ENCODE measurements at places on chromosomes 11 and 22.

- DNase-seq = no peak
Measured at GRCh38 chr22:47452184-47452583, 689.7 kb downstream of the TBC1D22A start.

- no peak for DNase-seq
Measured at GRCh38 chr11:13927481-13927880, 35.0 kb upstream of the SPON1 start.

DNA sequence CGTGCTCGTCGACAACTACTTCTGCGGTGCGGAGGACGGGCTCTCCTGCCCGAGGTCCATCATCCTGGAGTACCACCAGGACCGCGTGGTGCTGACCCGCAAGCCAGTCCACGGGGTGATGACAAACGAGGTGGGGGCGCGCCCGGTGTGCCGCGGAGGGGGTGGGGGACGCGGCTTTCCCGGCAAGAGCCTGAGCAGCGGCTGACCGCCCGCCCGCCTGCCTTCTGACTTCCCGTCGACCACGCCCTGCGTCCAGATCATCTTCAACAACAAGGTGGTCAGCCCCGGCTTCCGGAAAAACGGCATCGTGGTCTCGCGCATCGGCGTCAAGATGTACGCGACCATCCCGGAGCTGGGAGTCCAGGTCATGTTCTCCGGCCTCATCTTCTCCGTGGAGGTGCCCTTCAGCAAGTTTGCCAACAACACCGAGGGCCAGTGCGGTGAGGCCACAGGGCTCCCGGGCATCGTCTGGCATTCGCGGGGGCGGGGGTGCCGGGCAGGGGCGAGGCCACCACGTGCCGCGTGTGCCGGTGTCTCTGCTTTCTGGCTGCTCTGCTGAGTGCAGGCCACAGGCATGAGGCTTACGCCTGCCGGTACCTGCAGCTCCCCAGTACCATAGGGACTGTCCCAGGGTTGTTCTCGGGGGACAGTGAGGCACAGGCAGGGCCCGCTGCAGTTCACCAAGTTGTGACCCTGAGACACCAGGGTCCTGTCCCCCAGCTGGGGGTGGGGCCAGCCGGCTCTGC lies 28.5 kb upstream of the MUC5B start:
- DNase-seq = no peak

- DNase-seq = no peak
Measured at GRCh38 chr11:88535916-88536547, 198.5 kb upstream of the CTSC start.

GRCh38 chr11:113596658-113597057 lies 109.5 kb downstream of the TMPRSS5 start:
- DNase-seq = no peak

- DNase-seq = no peak
Measured at GRCh38 chr22:28419919-28420318, 259.7 kb downstream of the TTC28 start.

DNA sequence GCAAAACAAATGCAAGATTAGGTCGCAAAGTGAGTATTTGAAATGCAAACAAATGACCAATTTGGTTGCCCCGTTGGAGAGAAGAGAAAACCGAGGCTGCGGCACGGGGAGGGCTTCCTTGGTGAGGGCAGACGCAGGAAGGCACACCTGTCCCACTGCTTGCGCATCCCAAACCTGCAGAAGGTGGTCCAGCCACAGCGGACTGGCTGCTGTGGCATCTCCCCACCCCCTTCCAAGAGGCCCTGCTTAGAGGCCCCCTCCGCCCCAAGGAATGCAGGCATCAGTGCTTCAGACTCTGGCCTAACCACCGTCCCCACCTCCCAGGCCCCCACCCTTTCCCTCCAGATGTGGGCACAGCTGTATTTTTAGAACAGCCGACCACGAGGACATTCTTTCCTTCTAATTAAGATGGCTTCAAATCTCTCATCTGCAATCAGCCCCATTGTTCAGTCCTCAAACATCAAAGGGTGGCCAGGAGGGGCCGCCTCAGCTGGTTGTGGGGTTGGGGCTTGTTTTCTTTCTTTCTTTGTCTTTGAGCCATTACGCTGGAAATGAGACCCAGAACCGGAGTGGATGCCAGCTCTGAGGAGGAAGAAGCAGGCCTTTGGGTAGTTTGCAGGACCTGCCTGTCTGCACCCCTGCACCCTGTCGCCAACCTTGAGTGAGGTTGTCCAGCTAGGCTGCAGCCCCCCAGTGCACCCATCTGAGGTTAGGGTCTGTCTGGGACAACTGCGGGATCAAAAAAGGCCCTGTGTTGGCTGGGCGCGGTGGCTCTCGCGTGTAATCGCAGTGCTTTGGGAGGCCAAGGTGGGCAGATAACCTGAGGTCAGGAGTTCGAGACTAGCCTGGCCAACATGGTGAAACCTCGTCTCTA lies 9.4 kb upstream of the DERL3 start:
- no peak for DNase-seq

GRCh38 chr11:2189938-2190656 lies 18.5 kb upstream of the TH start:
- DNase-seq = no peak

DNA sequence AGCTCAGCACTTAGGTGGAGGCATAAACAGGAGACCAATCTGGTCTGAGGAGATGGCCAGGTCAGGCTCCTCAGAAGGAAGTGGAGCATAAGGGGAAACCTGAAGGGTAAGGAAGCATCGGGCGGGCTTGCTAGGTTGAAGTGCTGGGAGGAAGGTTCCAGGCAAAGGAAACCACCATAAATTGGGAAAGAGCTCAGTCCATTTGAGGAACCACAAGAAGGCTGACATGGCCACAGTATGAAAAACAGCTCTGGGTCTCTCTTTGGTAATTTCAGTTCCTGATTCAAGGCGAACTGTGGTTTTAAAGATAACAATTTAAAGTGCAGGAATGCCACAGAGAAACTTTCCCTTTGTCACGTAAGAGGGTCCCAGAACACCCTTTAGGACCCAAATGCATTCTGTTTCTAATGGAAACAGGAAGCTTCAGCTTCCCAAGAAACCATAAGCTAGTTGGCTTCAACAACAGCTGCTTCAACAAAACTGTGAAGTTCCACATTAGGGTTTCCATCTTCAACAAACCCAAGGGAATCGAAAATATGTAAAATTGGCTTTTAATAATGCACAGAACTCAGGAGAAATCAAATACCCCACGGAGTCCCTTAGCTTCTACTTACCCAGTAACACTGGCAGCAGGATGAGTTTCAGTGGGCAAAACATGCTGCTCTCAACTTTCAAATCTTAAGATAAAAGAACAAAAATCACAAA lies 10.4 kb downstream of the JAML start:
- DNase-seq = no peak

DNA sequence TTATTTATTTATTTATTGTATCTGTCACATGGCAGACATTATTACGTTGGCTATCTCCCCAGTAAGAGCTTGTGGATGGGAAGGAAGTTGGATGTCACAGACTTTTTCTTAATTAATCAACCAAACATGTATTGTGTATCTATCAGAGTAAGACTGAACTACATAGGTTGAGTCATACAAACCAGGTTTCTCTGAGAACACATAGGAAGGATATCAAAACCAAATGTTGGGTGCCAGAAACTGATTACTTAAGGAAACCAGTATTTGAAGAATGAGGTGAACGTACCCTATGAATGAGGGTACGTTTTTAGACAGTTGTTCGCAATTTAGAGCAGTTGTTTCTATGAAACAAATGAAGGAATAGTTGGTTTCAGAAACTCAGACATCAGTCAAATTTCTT lies 136.4 kb downstream of the SLC17A6 start:
- DNase-seq = no peak

GRCh38 chr22:31969789-31970489 lies 25.6 kb downstream of the YWHAH start:
- DNase-seq = peak; percentile 39

DNA sequence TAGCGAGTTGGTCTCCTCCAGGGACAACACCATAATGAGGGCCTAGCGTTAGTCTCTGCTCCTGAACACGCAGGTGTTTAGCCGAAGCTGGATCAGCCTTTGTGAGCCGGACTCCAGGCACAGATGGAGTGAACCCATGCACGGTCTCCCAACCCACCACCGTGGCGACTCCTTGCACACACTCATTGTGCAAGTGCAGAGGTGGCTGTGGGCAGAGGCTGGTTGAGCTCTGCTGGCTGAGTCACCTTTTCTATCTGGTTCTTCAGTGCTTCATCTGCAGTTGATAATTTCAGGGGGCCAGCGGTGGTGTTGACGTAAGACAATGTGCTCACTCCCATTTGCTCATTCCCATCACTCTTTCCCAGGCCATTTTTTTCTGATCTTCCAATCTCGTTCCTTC lies 72.1 kb upstream of the SLC22A12 start:
- no peak for DNase-seq

GRCh38 chr11:121535129-121535796 lies 82.5 kb upstream of the SORL1-AS1 start:
- no peak for DNase-seq

DNA sequence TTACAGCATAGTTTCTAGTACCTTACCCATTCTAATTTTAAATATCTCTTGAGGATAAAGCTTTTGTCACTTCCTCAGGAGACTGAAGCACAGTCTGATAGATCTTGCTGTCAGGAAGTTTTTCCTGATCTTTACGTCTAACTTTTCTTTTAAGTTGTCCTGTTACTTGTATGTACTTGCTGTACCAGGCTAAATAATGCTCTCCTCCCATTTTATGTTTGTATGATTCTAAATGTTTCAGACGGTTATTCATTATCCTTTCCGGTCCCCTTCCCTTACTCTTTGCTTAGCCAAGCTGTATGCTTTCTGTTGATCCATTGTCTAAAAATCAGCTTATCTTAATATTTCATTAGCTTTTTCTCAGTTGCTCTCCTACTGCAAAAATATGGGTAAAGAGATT lies 6.0 kb downstream of the ARHGEF12 start:
- DNase-seq = no peak

DNA sequence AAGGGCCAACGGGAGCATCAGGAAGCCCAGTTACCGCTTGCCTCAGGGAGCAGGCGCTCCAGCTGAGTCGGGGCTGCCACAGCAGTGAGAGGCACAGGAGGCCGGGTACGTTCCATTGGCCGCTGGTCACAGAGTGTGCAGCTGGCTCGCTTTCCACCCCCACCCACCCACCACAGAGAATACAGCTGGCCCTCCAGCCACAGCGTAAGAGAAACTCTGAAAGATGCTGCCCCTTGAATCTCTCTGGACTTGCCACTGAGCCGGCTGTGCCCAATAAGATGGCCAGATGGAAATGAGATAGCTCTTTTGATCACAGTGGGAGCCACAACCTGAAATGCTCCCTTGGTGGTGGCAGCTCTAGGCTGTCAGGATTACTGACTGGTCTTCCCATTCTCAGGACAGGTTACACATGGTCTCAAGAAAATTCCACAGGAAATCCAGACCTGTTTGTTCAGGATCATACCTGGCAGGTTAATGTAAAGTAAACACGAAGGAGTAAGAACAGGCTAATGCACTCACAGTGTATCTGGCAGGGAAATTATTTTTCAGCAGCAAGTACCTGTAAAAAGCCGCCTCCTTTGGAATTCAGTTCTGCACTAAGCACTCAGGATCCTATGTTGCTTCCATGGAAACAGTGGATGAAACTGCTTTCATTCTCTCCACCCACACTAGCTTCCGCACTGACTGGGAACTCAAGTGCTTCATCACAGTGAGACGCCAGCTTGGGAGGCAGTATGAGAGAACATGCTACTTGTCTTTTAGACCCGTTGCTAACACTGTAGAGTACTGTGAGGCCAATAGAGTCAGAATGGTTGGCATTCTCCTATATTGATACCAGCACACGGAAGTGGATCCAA lies 16.5 kb downstream of the SIAE start:
- DNase-seq = no peak

GRCh38 chr11:34552270-34552669 lies 38.7 kb upstream of the ELF5 start:
- DNase-seq = no peak

DNA sequence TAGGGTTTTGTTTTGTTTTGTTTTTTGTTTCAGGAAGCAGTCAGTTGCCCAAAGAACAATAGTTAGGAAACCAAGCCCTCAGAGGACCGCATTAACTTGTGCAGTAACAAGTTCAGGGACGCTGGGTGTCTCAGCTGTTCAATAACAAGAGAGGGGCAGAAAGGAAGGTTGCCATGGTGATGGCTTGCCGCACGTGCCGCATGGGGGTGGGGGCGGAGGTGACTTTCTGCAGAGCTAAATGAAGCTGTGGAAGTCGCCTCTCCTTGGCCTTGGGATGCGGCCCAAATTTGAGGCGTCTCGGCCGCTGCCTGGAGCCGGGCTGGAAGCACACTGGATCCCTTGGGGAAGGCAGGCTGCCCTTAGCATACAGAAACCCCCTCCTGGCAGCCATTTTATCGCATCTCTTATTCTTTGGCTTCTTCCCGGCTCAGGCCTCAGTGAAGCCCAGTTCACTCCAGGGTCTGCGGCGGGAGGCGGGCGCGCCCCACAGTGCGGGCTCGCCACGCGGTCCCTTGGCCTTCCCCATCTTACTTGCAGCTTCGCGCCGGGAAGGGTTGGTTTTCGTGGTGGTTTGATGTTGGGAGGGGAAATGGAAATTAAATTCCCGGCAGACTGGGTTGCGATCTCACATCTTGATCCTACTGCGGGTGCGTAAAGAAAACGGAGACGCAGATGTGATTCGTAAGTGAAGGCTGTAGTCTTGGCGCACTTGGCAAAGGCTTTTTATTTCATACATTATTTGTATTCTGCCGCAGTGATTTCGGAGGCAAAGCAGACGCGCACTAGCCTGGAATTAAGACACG lies 94.3 kb downstream of the SLC17A6 start:
- DNase-seq = no peak

- no peak for DNase-seq
Measured at GRCh38 chr11:66015936-66016792, 4.4 kb downstream of the CST6 start.

DNA sequence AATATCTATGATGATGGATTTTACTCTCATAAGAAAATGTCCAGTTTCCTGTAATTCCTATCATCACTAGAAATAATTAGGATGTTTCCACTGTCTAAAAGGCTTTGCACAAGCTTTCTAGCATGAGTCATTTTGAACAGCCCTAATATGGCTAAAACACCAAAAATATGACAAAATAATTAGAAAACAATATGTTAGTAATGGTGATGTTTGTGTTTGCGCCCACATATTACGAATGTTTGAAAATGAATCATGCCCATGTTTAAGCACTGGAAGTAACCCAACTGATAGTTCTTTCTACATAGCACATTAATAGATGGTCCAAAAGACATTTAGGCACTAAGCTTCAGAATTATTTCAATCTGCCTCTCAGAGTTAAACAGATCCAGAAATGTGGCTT lies 96.0 kb downstream of the TRPC6 start:
- DNase-seq = no peak

GRCh38 chr11:37105427-37105826 lies 507.4 kb upstream of the RAG2 start:
- no peak for DNase-seq

DNA sequence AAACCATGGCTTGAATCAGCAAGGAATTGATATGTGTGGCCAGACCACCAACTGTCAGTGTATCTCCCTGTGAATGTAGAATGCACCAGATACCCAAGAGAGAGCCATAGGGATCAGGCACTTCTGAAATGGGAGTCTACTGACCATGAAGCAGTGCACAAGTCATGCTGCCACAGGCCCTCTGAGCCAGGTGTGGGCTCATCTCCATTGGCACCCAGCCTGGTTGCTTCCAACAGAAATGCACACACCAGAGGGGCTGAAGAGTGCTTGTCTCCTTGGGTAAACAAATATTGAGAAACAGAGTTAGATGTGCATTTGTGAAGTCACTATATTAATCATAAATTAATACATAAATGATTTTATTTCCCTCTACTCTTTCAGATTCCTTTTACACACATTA lies 28.4 kb upstream of the PANX1 start:
- DNase-seq = no peak

- DNase-seq = no peak
Measured at GRCh38 chr11:113317339-113317738, 3.0 kb downstream of the TTC12 start.

All from activated CD4-positive, alpha-beta T cell treated with anti-CD3 and anti-CD28 coated beads for 1 hour (primary cell).